ENCODE measurements at places on chromosomes 2 and 18.

DNA sequence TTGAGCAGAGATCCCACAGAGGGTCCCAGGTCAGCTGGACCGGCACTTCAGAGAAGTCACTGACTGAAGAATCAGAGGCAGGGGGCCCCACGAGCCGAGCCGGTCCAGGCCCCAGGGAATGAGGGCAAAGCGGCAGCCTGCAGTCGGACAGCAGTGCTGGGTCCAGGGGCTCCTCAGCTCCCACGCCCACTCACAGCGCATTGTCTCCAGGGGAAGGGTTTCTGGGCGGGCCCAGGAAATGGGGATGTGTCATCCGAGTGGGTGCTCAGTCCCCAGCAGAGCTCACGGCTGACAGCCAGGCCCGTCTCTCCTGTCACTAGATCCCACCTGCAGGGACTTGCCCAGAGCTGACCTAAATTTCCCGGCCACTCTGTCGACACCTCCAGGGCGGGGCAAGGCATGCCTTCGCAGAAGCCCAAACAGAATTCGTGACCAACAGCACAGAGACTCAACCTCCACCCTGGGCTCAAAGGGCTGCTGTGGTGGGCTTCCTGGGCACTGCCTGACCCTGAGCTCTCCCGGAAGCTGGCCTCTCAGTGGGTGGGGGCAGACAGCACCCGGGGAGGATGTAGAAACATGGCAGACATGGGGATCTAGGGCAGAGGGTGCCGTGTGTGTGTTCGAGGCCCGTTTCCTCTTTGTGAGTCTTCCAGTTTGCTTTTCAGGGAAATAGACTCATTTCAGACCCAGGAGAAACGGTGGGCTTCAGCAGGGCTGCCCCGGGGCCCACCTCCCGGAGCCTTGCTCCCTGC lies 42.1 kb upstream of the TAF1B start:
- no peak for DNase-seq

DNA sequence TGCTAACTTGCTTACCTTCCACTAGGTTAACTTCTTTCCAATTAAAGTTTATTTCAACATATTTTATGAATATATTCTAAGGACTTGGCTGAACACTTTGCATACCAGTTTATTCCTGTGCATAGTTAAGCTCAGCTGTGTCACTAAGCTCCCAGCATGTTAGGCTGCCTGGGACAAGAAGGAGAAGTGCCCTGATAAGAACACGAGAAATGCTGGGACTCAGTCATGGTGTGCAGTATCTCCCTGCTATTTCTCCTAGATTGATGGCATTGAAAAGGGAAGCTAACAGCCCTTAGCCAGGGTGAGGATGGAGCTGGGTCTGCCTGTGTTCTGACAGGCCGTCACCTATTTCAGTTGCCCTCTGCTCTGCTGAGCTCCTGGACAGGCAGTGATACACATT lies 164.3 kb downstream of the TRABD2A start:
- no peak for DNase-seq

DNA sequence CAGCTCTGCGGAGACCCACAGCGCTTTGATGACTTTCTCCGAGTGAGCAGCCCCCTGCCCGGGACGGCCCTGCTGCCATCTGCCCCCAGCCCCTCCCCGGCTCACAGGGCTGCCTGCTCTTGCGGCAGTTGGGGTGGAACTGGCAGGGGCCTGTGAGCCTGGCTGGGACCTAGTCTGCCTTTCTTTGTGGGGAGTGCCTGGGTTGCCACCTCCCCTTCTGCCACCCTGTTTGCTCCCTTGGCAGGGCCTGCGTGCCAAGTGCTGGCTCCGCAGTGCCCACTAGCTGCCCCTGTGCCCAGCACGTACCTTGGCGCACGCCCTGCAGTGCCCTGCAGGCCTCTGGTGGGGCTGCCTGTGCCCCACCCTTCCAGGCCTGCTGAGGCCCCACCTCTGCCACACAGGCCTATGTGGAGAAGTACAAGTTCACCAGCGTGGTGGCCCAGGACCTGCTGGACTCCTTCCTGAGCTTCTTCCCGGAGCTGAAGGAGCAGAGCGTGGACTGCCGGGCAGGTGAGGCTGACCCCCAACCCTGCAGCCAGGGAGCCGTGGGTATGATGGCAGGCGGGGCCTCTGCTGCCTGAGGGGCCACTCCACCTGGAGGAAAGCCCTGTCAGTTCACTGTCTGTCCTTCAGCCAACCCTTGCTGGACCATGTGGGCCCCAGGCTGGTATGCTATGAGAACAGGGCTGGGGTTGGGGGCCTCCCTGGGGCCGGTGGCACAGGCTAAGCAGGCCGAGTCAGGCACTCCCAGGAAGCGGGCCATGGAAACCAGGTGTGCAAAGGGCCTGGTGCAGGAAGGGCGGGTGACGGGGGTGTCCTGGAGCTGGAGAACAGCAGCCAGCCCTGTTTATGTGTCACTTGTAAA lies 7.0 kb downstream of the RNPEPL1 start:
- DNase-seq: no peak

- no peak for DNase-seq
Observed at GRCh38 chr2:216557820-216558219, 59.2 kb downstream of the RPL37A start.

- DNase-seq: no peak
Observed at GRCh38 chr18:22311301-22311700, 106.4 kb downstream of the CTAGE1 start.

DNA sequence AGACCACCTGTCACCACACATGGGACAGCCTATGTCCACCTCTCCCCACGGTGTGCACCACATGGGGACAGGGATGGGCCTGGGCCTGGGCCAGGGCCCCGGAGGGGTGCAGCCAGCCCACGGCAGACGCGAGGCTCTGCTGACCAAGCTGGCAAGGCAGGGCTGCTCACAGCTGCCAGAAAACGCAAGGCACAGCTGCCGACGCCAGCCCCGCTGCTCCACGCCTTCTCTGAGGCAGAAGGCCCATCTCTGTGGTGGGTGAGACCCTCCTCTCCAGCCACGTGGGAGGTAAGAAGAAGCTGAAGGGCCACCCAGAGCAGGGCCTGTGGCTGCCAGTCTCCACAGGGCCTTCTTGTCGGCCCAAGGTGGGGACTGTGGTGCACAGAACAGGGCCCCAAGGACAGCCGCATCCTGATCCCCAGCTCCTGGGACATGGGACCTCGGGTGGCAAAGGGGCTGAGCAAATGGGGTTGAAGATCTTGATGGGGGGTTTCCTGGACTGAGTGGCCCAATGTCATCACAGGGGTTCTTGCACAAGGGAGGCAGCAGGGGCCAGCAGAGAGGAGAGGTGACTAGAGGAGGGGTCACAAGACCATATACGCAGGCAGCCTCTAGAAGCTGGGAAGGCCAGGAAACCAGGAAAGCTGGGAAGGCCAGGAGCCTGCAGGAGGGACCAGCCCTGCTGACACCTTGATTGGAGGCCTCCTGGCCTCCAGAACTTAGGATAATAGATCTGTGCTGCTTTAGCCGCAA lies 72.3 kb downstream of the NDUFA10 start:
- DNase-seq: no peak

DNA sequence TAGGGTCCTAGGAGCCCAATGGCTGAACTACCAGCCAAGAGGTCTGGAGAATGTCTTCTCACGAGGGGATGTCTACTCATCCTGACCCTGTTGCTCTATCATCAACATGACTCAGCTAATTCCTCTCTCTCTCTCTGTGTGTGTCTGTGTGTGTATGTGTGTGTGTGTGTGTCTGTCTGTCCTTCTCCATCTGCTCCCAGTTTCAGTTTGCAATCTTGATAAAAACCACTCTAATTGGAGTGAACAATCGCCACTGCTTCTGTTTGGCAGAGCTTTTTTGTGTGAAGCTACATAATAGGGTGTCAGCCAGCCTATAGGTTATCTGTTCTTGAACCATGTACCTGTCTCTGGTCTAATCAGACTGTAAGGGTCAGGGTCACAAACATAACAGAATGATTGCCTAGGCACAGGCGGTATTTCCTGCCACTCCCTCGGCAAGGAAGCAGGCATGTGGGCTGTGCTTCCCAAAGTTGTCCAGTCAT lies 219.8 kb downstream of the SH3BP4 start:
- no peak for DNase-seq

- no peak for DNase-seq
Observed at GRCh38 chr2:161424394-161424769, 8.3 kb downstream of the TBR1 start.

DNA sequence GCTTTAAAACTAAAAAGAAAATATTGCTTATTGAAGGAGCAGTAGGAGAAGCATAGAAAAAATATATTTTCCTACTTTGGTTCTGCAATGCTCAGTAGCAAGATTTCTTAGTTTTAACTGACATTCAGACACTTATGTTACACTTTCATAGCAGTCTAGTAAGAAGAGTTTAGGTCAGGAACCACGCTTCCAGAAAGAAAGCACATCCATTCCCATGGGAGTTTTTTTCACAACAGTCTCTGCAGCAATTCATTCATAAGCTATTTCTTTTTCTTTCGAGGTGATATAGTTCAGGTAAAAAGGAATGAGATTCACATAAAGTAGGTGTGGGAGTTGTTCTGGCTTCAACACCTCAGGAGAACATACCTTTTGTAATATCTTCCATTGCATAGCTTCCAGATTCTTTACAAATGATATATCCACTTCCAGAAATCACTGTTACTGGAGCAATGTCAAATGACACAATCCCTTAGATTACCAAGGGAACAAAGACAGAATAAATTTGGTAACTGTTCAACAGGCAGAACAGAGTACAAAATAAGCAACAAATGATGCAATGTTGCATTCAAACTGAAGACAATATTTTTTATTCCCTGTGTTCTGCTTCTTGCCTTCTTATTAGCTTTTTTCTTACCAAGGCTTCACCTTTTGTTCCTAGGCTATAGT lies 95.2 kb upstream of the GULP1 start:
- no peak for DNase-seq

- DNase-seq: no peak
Observed at GRCh38 chr2:234629596-234629995, 132.7 kb upstream of the ARL4C start.

- DNase-seq: no peak
Observed at GRCh38 chr2:181483876-181484275, 26.7 kb downstream of the ITGA4 start.

DNA sequence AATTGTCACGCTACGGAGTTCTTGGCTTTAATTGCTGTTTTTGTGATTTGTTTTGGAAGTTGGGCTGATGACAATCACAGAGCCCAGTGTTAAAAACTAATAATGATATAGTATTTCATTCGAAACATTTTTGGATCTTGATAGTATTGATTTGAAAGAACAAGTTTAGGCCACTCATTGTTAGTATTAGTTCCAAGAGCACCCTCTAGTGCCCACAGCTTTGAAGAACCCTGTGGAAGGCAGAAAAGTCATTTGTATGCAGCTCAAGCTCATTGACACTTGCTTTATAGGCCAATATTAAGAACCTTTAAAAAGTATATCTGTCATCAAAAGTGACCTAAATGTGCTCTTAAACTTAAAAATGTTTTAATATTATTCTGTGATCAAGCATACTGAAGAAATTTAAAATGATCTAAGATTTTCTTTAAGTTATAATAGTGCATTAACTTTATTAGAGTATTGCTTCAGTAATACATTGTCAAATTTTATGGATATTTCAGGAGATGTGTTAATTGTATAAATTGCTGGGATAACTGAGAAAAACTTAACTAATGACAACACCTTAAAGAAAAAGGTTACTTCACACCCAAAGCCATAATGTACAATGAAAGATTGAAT lies 191.0 kb downstream of the GRB14 start:
- DNase-seq: no peak

GRCh38 chr18:36153771-36154170 lies 24.1 kb downstream of the ELP2 start:
- DNase-seq: no peak

- DNase-seq: peak; percentile 61
Observed at GRCh38 chr2:62578803-62579640, 73.0 kb upstream of the TMEM17 start.

DNA sequence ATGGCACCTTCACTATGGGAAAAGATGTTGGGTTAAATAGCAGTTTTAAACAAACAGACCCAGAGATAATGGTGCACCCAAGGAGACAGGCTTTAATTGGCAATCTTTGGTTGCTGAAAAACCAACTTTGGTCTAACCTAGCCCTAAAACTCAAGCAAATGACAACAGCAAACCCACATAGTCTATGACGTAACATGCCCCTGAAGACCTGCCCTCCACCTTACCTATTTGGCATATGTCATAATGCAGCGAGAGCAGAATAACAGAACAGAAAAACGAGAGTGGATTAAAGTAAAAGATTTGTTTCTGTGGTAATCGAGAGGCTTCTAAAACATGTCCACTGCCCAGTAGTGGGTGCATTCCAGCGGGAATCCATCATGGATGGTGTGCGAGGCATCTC lies 200.7 kb downstream of the DCDC2C start:
- no peak for DNase-seq

- DNase-seq: no peak
Observed at GRCh38 chr18:61334951-61335683, 1.9 kb downstream of the CDH20 start.

DNA sequence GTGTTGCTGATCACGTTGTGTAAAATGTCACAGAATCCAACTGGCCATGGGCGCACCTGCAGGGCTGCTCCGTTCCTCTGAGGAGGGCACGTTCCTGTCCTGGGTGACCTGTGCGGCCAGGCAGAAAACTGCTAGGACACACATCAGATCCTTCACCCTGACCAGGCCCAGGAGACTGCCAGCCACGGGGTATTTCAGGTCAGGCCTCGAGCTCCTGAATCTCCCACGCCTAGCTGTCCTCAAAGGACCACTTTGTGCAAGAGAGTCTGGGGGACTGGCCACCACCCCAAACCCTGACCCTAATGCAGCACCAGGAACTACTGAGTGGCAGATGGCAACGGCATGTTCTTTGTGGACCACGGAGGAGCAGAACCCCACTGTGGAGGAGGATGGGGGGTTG lies 11.1 kb downstream of the PRLH start:
- no peak for DNase-seq

GRCh38 chr2:234429265-234429664 lies 67.6 kb downstream of the ARL4C start:
- DNase-seq: no peak

DNA sequence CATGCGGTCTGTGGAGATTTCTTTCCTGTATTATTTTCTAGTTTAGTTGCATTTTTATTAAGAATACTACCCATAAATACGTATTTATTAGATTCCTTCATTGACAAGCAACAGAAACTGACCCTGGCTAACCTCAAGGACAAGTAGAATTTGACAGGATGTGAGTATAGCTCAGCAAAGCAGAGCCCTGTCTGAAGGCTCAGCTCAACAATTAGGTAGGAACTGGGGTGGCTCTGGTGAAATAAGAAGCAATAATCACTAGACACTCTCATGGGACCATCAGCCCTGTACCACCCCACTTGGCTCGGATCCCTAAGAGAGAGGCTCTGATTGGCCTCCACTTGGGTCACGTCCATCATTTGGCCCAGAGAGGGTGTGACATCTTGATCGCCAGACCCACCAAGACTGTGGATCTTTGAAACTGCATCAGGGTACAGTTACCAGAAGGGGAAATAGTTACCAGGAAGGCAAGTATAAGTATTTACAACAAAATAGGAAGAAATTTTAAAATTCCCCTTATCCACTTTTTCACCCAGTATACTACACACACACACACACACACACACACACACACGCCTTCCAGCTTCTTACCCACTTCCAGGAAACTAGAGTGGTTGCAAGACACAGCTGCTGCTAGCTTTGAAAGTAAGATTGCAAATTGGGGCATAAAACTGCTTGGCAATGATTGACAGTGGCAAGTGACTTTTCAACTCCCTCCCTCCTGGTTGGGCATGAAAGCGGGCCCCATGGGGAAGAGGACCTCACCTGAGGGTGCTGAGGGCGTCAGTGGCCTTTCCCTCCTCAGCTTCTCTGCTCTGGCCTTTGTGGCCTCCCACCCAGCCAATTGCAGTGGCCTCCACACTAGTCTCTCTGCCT lies 41.8 kb downstream of the KCTD18 start:
- DNase-seq: no peak

All from HS-27A (cell line).